ENCODE measurements at places on chromosomes 3 and 15.

DNA sequence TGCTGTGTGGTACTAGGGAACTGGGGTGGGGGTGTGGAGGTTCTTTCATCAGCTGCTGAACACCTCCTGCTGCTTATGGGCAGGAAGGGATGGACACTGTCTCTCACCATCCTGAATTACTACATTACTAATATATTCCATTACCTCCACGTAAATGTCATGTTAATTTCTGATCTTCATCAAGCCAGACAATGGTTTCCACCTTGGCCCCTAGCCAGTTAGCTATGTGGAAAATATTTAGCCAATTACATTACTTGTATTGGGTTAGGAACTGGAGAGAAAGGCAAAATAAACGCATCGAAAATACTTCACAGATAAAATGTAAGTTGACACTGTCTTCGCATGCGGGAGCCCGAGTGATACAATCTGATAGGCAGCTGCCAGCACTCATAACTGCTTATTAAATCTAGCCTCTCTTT lies 95.1 kb downstream of the FOXP1 start:
- DNase-seq, result no peak

DNA sequence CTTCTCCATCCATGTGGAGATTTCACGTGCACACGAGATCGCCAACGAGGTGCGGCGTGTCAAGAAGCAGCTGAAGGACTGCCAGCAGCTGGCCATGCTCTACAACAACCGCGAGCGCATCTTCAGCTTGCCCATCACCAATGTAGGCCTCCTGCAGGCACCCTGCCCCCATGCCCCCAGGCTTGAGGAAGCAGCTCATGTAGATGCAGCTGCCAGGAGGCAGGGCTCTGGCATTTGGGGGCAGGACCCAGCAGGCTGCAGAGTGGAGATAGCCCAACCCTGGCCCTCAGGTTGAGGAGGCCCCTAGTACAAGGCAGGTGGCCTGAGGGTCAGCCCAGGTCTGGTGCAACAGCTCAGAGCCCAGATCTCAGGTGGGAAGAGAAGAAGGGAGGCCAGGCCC lies 36.4 kb downstream of the DNAH1 start:
- no peak for DNase-seq

GRCh38 chr15:60212536-60212935 lies 185.2 kb downstream of the ANXA2 start:
- no peak for DNase-seq

DNA sequence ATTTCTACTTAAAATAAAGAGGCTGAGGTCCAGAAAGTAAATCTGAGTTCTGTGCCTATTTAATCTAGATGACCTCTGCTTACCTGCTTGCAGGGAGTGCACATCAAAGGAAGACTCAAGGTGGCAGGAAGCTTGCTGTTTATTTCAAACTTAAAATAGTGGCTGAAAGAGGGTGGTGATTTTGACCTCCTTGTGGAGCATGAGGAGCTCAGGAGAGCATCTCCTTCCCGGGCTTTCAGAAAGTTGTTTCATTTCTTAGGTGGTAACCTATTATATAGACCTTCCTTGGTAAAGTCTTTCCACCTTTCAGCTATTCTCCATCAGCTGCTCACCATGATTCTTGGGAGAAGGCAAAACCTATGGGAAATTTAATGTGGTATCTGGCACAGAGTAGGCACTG lies 494 bp downstream of the GCSAM start:
- DNase-seq, result no peak

DNA sequence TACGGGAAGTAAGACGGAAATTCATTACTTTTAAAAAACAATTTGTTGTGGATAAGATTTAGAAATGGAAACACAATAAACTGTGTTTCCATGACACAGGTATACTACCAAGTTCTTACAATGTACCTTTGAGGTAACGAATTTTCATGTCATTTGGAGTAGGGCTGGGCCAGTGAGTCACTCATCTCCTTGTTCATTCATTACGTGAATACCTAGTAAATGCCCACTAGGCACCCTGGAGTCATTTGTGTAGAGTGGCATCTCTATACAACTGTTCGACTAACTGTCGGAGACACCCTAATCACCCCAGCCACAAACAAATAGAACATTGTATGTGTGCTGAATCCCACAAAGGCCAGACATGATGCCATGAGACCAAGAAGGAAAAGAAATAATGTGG lies 94.8 kb downstream of the IGF1R start:
- no peak for DNase-seq

DNA sequence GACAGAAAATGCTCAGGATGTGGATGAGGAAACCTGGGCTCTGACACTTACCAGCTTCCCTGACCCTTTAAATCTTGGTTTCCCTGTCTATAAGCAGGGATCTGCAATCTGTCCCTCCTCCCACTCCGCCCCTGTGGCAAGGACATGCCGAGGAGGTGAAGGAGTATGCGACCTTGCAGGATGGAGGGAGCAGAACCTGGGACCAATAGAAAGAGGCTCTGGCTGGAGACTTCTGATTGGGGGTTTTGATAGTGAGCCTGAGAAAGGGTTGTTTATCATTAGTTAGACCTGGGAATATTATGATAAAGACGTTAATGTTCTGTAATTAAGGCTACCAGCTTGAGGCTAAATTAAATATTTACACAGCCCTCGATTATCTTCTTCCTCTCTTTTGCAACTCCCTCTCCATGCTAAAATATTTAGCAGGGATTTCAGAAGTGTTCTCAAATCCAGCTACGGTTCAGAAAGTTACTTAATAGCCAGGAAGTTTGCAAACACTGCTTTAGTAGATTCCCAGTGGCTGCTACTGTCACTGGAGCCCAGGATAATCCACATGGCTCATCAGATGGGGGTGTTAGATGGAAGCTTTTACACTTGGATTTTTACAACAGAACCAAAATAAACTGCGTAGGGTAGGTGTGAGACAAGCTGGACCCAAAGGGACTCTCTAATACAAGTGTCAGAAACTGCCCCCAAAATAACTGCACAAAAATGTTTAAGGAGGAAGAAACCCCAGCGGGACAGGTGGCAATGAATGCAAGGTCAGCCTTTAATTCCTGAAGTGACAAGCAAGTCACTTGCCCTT lies 9.2 kb upstream of the PAQR5 start:
- no peak for DNase-seq

GRCh38 chr3:152706991-152707713 lies 127.8 kb upstream of the P2RY1 start:
- DNase-seq, result no peak

DNA sequence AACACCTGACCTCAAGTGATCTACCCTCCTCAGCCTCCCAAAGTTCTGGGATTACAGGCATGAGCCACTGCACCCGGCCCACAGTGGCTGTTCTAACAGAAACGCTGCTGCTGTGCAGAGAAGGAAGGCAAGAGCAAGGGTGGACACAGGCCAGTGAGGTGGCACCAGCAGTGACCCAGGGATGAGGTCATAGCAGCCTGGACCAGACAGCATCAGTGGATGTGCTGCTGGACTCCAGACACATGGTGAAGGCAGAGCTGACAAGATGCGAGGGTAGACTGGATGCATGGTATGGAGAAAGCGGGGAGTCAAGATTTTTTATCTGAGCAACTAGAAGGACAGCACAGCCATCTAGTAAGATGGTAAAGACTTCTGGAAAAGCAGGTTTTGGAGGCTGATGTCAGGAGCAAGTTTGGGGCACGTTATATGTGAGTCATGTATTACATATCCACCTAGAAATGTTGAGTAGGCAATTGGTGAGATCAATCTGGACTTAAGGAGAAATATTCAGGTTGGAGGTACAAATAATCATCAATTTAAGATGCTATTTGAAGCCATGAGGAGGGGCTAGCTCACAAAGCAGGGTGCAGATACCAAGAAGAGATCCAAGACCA lies 22.1 kb upstream of the TJP1 start:
- DNase-seq, result no peak

GRCh38 chr3:124217542-124217941 lies 225.6 kb upstream of the ROPN1 start:
- no peak for DNase-seq

GRCh38 chr3:119294696-119295671 lies 801 bp downstream of the ARHGAP31 start:
- DNase-seq, result no peak

GRCh38 chr15:95884276-95884675 lies 446.2 kb upstream of the NR2F2 start:
- DNase-seq, result no peak

DNA sequence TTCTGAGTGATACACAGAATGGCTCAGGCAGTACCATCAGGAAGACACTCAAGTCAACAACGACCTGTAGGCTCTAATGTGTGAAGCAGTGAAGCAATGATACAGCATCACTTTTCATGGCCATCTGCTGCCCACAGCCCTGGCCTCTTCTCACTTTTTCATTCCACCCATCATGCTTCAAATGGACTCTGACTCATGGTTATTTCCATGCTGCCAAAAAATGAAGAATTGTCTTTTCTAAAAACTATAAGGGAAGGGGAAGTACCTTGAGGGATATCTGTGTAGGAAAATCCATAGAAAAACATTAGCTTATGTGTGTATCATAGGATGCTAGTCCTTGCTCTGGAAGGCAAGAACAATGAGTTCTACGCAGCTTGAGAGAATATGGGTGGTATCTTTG lies 11.5 kb downstream of the HGD start:
- no peak for DNase-seq

DNA sequence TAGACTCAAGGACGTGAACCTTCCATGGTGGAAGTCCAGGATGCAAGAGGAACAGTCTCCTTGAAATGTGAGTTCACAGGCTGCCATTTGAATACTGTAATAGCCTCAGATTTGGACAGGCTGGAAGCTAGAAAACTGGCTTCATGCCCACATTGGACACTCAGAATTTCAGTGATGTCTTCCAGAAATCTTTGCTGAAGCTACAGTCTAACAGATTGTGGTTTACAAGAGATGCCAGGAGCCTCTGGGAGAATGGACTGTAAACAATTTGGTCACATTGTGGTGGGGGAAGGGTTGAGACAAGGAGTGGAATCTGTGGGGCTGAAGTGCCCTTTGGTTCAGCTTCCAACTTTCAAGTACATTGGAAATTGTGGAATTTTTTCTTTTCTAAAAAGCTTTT lies 252.0 kb upstream of the PROK2 start:
- no peak for DNase-seq

DNA sequence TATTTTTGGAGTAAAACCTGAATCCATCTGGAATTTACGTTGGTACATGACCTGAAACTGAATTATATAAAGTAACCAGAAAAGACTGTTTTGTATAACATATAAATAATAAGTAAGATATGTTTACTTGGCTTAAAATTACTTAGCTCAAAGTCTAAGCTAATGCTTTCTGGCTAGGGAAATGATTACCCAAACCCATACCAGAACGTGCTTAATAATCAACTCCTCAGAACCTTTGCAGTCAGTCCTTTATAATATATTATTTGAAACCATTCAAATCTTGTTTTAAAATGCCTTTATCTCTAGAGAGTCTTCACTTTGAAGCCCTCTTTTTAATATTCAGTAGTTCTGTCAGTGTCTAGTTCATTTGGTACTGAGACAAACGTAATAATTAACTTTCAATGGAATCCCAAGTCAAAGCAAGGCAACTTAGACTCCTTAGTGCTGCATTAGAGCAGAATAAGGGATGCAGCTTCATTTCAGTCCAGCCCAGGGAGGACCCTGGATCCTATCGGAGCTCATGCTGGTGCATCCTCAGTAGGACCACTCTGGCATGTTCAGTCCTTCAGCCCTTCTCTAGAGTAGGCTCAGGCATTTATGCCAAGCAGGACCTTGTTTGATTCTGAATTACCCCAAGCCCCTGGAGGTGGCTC lies 81.6 kb downstream of the MME start:
- no peak for DNase-seq

- DNase-seq, result no peak
Measured at GRCh38 chr15:29102911-29103823, 166.5 kb downstream of the NSMCE3 start.

GRCh38 chr3:17356585-17356984 lies 385.8 kb downstream of the TBC1D5 start:
- DNase-seq, result no peak

DNA sequence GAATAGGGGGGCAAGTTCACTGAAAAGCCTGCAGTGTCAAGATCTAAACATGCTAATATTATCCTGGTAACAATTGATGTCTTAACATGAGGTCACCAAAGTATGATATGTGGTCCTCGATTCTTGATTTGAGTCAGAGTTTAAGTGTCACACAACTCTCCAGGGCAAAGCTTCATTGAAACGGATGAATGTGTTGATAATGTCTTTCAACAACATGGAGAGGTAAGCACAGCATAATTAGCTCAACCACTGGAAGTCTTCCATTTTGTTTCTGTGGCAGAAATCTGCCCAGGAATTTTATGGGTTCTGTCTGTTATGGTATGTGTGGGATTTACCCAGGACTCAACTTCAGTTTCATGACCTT lies 591.5 kb downstream of the ZNF385D start:
- DNase-seq, result no peak

DNA sequence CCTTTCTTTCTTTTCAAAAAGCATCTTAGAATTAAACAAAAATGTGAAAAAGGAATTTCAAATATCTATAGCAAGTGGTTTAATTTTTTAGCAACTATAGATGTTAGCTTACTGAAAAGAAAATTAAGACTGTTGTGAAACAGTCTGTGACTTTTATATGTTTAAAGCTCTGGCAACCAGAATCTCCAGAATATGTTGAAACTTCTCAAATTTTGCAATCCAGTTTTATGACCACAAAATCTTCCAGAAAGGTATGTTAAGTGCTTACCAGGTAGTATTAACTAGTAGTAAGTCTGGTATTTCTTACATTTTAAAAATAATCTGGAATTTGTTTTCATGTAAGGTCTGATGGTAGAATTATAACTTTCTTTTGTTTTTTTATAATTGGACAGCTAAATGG lies 235.0 kb downstream of the SLC9A9 start:
- no peak for DNase-seq

DNA sequence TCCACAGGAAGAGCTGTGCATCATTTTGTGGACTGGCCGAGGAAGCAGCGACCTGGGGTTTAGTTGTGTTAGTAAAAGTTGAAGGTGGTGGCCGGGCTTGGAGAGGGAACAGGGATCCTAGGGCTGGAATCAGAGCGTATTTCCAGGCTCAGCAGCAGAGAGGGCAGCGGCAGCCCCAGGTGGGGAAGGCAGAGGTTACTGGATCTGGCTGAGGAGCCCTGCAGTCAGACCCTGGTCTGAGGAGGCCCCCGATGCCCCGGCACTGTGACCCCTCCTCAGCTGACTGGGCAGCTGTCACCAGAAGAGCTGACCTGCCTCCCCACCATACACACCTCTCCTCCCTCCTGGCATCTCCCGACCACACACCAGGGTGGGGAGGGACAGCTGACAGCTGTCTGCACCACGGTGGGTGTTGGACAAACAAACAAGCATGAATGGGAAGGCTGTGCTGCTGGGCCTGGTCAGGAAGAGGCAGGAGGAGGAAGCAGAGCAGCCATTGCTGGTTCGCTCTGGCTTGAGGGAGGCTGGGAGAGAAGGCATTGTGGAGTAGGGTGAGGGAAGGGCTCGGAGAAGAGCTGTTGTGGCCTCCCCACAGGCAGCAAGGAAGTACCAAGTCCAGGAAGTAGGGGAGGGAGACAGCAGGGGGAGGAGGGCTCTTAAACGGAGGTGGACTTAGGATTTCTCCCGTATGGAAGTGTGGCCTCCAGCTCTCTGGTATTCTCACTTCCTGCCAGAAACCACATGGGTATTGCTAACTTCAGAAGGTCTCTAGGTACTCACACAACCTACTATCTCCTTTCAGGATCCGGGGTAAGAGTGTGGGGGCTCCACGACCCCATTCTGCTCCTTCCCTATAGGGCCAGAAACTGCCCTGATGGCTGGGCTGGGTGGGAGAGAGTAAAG lies 49.5 kb upstream of the HACD2 start:
- no peak for DNase-seq

Data from GF-D8 (cell line).